ENCODE measurements at places on chromosomes 2 and 18. TPM values are rescaled to one million over a fixed set of nuclear protein-coding genes. Genes with fewer than 3 reads are reported as not detected.

- no peak for DNase-seq
Measured at GRCh38 chr2:98773169-98773568, 42.2 kb upstream of the MGAT4A start.

Gene LANCL1
- 25.0 TPM for total RNA-seq

- no peak for DNase-seq
Measured at GRCh38 chr2:160679686-160680085, 186.1 kb upstream of the RBMS1 start.

DNA sequence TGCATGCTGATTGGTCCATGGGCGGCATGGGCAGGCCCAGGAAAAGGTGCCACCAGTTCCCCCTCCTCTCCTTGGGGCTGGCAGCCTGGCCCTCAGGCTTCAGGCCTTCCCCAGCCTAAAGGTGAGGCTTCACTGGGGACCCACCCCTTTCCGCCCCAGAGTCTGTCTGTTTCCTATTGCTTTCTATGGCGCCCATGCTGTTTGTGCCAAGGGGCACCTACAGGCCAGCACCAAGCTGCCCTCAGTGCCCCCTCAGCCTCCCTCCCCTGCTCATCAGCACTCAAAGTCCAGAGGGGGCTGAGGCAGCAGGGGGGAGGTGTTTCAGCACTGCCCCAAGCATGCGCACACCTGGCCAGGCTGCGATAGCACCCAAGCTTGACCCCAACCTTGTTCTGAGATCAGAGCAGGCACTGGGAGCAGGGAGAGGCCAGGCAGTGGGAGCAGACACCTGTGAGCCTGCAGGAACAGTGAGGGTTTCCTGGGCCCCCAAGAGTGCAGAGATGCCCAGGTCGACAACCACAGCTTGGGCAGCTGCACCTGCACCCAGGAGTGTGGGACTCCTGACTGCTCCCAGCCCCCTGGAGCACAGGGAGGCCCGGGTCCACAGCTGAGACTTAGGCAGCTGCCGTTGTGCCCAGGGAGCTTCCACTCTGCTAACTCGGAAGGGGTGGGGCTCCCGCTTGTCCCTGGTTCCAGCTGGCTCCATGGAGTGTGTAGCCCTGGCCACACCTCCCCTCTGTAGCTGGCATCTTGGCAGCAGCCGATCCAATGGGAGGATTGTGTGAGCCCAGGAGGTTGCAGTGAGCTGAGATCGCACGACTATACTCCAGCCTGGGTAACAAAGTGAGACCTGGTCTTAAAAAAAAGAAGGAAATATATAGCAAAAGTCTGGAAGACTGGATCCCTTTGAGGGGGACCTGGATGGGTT lies 69.1 kb downstream of the NCAPH start:
- DNase-seq: no peak

Gene SLC4A1AP
- 8.7 TPM for total RNA-seq

Gene ANKAR
- 5.9 TPM for total RNA-seq

DNA sequence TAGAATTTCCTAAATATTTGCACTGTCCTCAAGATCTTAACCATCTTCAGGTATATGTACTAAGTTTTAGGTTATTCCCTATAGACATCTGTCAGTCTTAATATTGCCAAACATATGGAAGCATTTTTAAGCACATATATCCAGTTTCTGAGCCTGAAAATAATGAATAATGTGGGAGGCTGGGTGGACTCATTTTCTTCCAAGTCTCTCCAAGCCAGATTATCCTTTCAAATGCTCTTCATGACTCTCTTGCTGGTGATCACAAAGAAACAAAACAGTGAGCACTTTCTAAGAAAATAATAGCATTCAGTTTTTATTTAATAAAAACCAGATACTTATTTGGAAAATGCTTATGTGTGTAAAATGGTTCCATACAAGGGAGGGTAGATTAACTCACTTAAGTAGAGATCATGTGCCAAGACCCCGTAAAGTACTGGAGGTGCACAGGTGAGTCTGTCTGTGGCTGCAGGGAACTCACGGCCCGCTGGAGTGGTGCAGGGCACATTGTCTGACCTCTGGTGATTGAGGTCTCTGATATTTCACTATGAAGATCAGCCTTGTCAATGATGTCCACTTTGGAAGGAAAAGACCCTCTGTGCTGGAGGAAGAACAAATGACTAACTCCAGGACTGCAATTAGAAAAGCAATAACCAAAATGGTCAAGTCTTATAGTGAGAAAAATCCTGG lies 161.6 kb downstream of the TMEM18 start:
- no peak for DNase-seq

GRCh38 chr2:11875481-11875880 lies 129.0 kb downstream of the LPIN1 start:
- no peak for DNase-seq

Gene AKAIN1
- not detected for total RNA-seq

Gene IL36B
- not detected for total RNA-seq

Gene METTL5
- 32.5 TPM for total RNA-seq

Gene SERPINB10
- total RNA-seq: not detected

Gene UGT1A8
- not detected for total RNA-seq

Gene POTEF
- not detected for total RNA-seq

- no peak for DNase-seq
Measured at GRCh38 chr2:216299588-216299987, 72.7 kb downstream of the MARCHF4 start.

Gene TMEM198
- 4.6 TPM for total RNA-seq

DNA sequence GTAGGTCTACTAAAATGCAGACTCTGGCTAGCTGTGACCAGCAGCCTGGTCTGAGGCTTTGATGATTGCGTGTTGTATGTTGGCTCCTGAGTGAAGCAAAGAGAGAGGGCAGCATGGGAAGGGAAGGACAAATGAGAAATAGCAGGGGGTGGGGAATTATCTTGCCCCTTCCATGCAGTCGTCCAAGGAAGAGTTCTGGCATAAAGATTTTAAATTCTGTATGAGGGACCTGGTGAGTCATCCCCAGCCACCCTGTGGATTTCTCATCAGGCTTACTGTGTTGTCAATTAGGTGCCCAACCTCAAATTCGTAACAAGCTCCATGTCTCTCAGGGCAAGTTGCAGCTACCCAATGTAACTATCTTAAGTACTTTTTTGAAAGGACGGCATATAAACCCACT lies 72.1 kb upstream of the NOSTRIN start:
- no peak for DNase-seq

Gene SEMA4C
- 8.9 TPM for total RNA-seq

Gene ERLEC1
- total RNA-seq: 30.2 TPM

Gene HPCAL1
- 25.4 TPM for total RNA-seq

DNA sequence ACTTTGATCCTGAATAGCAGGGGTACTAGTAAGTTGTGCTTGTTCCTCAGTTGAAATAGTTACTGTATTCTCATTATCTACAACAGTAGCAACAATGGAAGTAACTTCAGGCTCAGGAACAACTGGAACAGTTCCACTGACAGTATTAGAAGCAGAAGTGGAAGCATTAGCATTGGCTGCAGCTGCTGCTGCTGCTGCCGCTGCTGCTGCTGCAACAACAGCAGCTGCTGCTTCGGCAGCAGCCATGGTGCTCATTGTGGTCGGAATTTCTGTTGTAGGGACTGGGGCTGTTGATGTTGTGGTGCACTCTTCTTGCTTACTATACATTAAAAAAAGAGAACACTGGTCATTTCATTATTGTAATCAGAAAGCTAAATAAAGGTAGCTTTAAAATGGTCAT lies 40.8 kb downstream of the PRPF40A start:
- DNase-seq: no peak
